Testis (tissue), 5 donors: ENCODE measurements at places on chromosomes 13 and 19.

DNA sequence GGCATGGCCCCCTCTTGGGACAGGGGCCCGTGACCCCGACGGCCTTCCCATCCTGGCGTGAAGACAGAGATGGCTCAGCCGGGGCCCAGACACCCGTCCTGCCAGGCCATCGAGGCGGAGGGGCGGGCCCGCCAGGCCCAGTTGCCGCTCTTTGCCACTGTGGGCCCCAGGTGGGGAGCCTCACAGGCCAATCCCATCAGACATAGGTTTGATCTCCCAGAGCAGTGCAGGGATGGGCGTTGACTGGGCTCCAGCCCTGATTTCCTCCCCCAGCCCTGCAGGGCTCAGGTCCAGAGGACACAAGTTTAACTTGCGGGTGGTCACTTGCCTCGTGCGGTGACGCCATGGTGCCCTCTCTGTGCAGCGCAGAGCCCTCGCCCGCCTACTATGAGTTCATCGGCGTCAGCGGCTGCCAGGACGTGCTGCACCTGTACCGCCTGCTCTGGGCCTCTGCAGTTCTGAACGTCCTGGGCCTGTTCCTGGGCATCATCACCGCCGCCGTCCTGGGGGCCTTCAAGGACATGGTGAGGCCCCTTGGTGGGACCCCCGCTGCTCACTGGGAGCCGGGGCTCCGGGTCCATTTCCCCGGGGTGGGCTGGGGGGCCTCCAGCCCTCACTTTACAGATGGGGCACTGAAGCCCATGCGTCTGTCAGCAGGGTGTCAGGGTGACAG is 42.4 kb downstream of the TMEM255B start:
- peaks cover 3% of the 10 kb centered on the region for H3K4me1 ChIP-seq
- no peak for DNase-seq
- no peaks in the 10 kb centered on the region for H3K27me3 ChIP-seq
- H3K36me3 ChIP-seq: no peaks in the 10 kb centered on the region
- H3K27ac ChIP-seq: no peak overlapping the region
- H3K4me3 ChIP-seq: no peak overlapping the region

DNA sequence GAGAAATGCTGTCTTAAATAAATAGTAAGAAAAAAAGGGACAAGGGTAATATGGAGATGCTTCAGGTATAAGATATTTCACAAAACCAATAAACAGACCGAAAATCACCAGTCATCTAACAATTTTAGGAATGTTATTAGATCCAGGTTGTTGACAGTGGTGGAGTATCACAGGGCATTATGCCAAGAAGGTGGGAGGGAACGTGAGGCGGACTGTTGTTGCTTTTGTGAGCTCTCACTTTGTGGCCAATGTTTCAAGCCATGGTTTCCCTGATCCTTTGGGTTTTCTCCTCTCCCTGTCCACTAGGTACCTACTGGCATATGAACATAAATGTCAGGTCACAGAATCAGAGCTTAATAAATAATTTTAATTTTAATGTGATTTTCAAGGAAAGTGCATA is 790.3 kb upstream of the SLITRK1 start:
- H3K36me3 ChIP-seq: no peaks in the 10 kb centered on the region
- no peak for DNase-seq
- H3K27me3 ChIP-seq: no peaks in the 10 kb centered on the region
- no peaks in the 10 kb centered on the region for H3K4me1 ChIP-seq

- no peak overlapping the region for H3K27ac ChIP-seq
- DNase-seq: no peak
- no peaks in the 10 kb centered on the region for H3K4me1 ChIP-seq
- H3K27me3 ChIP-seq: no peaks in the 10 kb centered on the region
- H3K36me3 ChIP-seq: no peaks in the 10 kb centered on the region
Measured at GRCh38 chr13:43390619-43391018, 367.2 kb downstream of the DNAJC15 start.

GRCh38 chr13:30744056-30744680 is 8.8 kb downstream of the ALOX5AP start:
- peak overlapping the region; percentile 25 for H3K27ac ChIP-seq
- H3K4me1 ChIP-seq: peaks cover 39% of the 10 kb centered on the region
- no peaks in the 10 kb centered on the region for H3K36me3 ChIP-seq
- no peak overlapping the region for H3K4me3 ChIP-seq
- DNase-seq: no peak
- no peaks in the 10 kb centered on the region for H3K27me3 ChIP-seq

- no peaks in the 10 kb centered on the region for H3K36me3 ChIP-seq
- DNase-seq: peak; percentile 92
- no peaks in the 10 kb centered on the region for H3K27me3 ChIP-seq
- H3K27ac ChIP-seq: peak overlapping the region; percentile 83
Measured at GRCh38 chr19:41958367-41959055, 610 bp downstream of the RABAC1 start.

- no peaks in the 10 kb centered on the region for H3K36me3 ChIP-seq
- H3K4me3 ChIP-seq: peak overlapping the region; percentile 91
Measured at GRCh38 chr19:51687791-51688670, 5.1 kb upstream of the SPACA6 start.

DNA sequence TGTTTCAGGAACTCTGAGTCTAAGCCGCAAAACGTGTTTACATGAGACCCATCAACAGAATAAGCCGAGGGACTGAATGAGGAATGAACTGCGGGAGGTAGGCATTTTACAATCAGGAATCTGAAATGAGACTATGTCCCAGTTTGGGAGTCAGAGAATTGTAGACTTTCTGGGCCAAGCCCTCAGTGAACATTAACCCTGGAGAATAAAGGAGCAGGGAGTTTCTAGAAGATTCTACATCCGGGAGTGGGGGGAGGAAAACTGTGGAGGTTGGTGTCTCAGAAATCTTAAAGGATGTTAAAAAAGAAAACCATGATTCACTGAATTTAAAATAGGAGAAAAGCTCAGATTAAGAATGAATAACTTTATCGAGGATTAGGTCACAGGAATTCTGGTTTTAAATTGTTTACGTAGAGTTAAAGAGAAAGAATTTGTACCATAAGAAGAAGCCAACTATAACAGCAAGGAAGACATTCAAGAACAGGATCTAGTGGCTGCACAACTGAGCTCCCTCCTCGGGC is 18.5 kb downstream of the RFX2 start:
- no peaks in the 10 kb centered on the region for H3K36me3 ChIP-seq
- no peak overlapping the region for H3K4me3 ChIP-seq
- H3K27me3 ChIP-seq: no peaks in the 10 kb centered on the region
- DNase-seq: no peak
- H3K4me1 ChIP-seq: peaks cover 15% of the 10 kb centered on the region

DNA sequence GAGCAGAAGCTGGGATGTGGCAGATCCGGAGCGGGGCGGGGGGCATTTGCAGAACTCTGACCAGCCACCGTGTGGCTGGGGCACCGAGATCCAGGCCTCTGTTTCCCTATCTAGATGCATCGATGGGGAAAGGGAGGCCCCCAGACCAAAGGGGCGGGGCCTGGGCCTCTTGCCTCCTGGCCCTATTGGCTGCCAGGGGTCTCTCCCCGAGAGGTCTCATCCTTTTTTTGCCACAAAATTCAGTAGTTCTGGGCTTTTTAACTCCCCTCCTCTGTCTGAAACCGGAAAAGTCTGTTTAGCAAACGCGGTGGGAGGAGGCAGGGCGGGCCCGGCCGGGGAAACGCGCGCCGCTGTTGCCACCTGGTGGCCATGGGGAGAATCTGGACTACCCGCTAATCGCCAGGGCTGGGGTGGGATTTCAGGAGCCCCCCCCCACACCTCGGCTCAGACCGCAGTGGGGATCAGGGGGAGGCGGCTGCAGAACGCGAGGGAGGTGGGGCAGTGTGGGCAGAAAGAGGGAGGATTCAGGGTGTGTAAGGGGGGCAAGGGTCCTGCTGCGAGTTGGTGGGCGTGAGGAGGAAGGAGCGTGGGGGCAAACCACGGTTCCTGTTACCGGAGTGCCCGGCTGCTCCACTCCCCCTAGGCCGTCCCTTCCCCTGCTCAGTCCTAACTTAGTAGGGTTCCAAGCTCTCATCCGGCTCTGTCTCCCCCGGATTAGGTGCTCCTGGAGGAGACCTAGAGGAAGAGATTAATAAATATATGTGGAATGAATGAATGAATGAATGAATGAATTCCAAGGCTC is 28.3 kb downstream of the IL12RB1 start:
- peak; percentile 79 for DNase-seq
- H3K36me3 ChIP-seq: no peaks in the 10 kb centered on the region
- H3K4me3 ChIP-seq: no peak overlapping the region

DNA sequence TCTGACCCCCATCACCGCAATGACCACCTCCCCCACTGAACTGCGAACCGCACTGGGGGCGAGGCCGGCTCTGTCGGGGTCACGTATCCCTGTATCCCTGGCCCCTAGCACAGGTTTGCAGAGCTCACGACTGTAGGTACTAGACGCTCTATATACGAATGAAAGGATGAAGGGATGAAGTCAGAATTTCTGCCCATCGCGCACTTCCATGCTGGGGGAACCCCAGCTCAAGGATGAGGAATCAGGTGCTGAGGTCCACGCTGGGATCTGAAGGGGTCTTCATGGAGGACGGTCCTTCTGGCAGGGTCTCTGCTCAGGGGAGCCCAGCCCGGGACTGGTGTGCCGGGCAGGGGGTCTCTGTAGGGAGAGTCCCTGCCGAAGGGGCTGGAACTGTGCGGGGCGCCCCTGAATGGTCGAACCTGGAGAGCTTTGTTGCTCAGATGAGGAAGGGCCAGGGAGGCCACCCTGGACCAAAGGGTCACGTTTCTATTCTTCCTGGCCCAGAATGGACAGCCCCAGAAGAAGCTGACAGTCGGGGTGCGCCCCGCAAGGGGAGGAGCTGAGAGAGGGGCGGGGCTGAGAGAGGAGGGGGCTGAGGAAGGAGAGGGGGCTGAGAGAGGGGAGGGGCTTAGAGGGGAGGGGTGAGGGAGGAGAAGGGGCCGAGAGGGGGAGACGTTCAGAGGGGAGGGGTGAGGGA is 37.9 kb upstream of the SEMA6B start:
- no peaks in the 10 kb centered on the region for H3K36me3 ChIP-seq
- no peaks in the 10 kb centered on the region for H3K27me3 ChIP-seq
- H3K27ac ChIP-seq: no peak overlapping the region
- H3K4me1 ChIP-seq: no peaks in the 10 kb centered on the region
- DNase-seq: no peak

- H3K27ac ChIP-seq: no peak overlapping the region
- no peaks in the 10 kb centered on the region for H3K27me3 ChIP-seq
- H3K36me3 ChIP-seq: no peaks in the 10 kb centered on the region
Measured at GRCh38 chr19:28051047-28051446, 1161.9 kb downstream of the UQCRFS1 start.

DNA sequence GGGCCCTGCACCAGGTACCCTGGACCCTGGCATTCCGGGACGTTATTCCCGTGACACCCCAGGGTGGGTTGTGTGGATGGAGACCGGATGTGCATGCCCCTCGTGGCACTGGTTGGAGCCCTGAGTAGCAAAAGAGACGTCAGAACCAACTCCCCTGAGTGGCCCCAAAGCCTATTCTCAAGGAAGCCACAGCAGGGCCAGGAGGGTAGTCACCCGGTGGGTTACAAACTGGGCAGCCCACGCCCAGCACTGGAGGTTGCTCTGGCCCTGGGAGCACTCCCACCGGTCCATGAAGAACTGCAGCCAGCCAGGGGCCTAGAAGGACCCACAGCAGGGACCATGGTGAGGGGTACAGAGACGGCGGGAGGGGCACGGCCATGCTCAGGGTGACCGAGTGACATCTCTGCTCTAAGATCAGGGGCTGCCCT is 7.5 kb downstream of the KLF16 start:
- H3K4me3 ChIP-seq: peak overlapping the region; percentile 1
- H3K27ac ChIP-seq: peak overlapping the region; percentile 85
- peaks cover 72% of the 10 kb centered on the region for H3K4me1 ChIP-seq
- H3K36me3 ChIP-seq: no peaks in the 10 kb centered on the region

- no peak for DNase-seq
- H3K4me1 ChIP-seq: peaks cover 4% of the 10 kb centered on the region
- no peaks in the 10 kb centered on the region for H3K36me3 ChIP-seq
Measured at GRCh38 chr13:30322428-30322827, 15.1 kb upstream of the KATNAL1 start.
